ENCODE measurements at places on chromosomes 4 and X.

DNA sequence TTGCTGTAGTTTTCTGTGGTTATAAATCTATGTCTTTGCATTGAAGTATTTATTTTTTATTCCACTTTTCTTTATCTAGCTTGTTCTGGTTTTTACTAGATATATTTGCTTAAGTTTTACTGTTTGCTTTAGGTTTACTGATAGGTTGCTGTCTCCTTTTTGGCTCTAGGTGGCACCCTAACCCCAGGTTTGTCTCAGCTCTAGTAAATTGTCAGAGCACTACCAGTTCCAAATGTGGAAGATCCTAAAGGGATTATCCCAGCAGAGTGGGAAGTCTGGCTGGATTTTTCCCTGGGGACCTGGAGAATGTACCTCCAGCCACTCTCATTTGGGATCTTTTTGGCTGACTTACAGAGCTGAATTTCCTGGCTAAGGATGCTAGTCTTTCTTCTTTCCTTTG is 106.1 kb downstream of the PBDC1 start:
- DNase-seq = peak; percentile 33

GRCh38 chrX:37872303-37872655 is 24.9 kb upstream of the DYNLT3 start:
- no peak for DNase-seq

GRCh38 chrX:123339221-123339905 is 155.3 kb downstream of the GRIA3 start:
- DNase-seq = no peak

DNA sequence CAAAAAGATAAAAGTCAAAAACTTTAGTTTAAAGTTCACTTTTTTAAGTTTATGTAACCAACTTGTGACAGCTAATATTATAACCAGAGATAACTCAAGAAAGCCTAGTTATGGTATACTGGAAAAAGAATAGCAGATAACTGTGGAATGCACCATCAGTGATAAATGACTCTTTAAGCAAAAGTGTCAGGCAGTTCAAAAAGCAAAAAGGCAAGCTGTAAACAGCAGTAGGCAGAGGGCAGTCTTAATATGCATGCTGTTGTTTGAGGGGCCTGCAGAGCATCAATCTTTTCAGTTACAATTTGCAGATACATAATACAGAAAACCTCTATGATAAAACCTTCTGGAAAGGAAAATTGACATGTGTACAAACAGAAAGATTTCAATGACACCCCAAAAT is 81.8 kb upstream of the JADE1 start:
- DNase-seq = no peak

GRCh38 chrX:95330292-95330691 is 1354.3 kb upstream of the DIAPH2 start:
- DNase-seq = no peak

GRCh38 chr4:25160714-25161592 is 704 bp upstream of the SEPSECS start:
- DNase-seq = no peak

- no peak for DNase-seq
These were observed 1.5 kb upstream of the IL13RA2 start for GRCh38 chrX:115018944-115019343.

GRCh38 chr4:42371305-42372252 is 25.7 kb upstream of the SHISA3 start:
- peak; percentile 91 for DNase-seq

GRCh38 chrX:127726227-127726626 is 326.0 kb downstream of the ACTRT1 start:
- DNase-seq = no peak

- DNase-seq = no peak
These were observed 246.8 kb downstream of the QDPR start for GRCh38 chr4:17265139-17265538.

DNA sequence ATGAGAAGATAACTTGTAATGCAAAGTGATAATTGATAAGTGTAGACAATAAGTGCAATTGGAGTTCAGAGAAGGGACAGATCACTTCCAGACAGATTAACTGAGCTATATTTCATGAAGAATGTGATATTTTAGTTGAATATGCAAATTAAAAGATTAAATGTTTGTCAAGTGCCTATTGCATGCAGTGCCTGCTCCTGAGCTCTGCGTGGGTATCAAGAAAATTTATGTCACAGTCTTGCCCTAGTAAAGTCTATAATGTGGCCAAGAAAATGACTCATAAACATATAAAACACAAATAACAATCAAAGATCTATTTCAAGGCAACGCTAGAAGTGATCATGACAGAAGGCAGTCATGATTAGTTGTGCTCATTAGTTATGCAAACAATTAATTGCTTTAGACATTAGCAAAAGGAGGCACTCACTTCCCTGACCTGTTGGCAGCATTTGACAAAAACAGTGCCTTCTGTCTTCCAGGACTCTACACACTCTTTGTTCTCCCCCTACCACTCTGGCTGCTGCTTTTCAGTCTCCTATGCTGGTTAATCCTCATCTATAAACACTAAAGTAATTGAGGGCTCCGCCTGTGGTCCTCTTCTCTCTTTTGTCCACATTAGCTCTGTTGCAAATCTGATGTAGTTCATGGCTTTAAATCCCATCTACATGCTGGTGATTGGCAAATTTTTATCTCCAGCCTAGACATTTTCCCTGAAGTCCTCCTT is 47.7 kb downstream of the ARHGEF38 start:
- DNase-seq = no peak

DNA sequence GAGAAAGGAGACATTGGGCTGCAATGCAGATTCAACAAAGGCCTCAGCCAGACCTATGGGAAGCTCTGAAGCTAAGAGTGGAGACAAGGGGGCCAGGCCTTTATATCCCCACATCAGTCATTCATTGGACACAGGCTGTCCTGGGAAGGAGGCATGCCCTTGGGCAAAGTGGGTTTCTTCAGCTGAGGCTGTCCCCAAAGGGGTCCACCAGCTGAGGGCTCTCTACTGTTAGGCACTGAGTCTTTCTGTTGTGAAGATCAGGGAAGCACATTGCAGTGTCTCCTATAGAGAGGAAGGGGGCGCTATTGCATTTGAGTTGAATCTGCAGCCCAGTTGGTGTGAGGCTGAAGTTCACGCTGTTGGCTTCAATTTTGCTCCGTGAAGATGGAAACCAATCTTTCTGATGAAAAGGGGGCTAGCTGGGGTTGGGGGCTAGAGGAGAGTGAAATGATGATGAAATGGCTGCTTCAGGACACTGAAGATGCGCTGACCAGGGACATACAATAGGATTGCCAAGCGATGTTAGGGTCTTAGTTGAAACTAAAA is 48.0 kb downstream of the SLC25A5 start:
- DNase-seq = no peak

GRCh38 chr4:127656047-127656680 is 23.4 kb downstream of the INTU start:
- DNase-seq = no peak

DNA sequence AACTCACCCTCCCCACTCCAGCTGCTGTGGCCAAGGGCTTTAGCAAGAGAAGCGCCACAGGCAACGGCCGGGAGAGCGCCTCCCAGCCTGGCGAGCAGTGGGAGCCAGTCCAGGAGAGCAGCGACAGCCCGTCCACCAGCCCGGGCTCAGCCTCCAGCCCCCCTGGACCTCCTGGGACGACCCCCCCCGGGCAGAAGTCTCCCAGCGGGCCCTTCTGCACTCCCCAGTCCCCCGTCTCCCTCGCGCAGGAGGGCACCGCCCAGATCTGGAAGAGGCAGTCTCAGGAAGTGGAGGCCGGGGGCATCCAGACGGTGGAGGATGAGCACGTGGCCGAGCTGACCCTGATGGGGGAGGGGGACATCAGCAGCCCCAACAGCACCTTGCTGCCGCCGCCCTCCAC is 11.2 kb upstream of the HGFAC start:
- DNase-seq = no peak

- no peak for DNase-seq
These were observed 7.9 kb downstream of the MBTPS2 start for GRCh38 chrX:21847342-21847741.

- DNase-seq = no peak
These were observed 34.1 kb upstream of the MAN2B2 start for GRCh38 chr4:6540879-6541278.

DNA sequence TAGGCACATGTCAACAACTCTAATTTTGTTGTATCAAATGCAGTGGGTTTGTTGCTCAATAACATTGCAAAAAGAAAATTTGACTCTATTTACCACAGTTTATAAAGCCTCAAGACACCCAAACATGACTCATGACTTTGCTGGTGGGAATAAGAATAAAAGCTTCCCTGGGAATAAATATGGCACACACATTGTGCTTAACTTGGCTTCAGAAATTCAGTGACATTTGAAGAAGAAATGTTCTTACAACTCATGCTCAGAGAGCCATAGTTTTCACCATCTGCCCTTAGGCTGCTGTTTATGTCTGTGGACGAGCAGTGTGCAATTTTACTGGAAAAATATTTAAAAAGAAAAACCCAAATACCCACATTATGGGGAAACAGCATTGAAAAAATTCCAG is 60.9 kb downstream of the SPATA18 start:
- no peak for DNase-seq

- DNase-seq = no peak
These were observed 4.8 kb upstream of the PRSS12 start for GRCh38 chr4:118357601-118358000.

GRCh38 chr4:116839826-116840225 is 245.6 kb downstream of the TRAM1L1 start:
- no peak for DNase-seq

DNA sequence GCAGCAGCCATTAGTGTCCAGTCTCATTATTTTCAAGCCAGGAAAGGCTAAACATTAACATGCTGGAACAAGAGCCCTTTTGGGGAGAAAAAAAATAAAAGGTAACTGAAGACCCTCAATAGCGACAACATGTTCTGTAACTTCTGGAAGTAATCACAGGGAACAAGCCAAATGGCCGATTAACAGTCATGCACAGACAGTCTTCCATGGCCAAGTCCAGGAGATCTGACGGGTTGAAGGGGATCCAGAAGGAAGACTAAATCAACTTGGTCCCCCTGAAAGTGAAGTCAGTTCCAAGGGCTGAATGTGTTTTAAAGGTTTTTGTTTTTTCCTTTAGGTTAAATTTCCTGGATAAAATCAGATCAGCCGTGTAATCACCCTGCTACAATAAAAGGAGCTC is 52.5 kb downstream of the LNX1 start:
- peak; percentile 43 for DNase-seq

DNA sequence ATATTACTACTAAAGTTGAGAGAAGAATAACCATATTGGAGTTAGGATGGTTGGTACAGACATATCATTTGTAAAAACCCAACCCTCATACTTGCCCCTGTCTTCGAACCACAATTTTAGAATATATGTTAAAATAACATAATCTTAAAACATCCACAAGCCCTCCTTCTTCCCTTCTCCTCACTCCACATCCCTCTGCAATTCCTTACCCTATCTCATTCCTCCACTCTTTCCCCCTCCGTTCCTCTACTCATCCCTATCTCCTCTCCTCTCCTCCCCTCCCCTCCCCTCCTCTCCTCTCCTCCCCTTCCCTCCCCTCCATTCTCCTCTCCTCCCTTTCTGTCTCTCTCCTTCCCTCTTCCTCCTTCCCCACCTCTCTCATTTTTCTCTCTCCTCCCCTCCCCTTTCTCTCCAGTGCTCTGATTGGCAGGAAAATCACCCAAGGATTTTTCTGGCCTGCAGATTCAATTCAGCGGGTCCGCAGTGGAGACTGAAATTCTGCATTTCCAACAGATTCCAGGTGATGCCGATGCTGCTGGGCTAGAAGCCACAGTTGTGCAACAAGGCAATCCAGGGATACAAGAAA is 17.4 kb upstream of the ODAM start:
- DNase-seq = no peak

DNA sequence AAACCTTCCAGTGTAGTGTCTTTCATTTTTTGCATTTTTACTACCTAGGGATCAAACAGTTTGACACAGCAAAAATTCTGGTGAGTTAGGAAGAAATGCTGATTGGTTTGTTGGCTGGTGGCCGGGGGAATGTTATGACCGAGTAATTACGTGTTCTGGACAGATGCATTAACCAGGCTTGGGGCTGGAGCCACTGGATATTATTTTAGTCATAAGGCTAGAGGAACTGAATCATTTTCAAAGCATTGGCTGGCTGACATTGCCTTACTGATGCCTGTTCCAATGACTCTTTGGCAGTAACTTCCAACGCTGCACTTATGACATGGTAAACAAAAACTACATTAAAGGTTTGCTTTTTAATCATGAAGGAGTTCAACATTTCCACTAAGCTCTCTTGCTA is 84.6 kb downstream of the FBXO8 start:
- no peak for DNase-seq

- DNase-seq = peak; percentile 70
These were observed 78.7 kb upstream of the ZNF518B start for GRCh38 chr4:10535912-10536311.

DNA sequence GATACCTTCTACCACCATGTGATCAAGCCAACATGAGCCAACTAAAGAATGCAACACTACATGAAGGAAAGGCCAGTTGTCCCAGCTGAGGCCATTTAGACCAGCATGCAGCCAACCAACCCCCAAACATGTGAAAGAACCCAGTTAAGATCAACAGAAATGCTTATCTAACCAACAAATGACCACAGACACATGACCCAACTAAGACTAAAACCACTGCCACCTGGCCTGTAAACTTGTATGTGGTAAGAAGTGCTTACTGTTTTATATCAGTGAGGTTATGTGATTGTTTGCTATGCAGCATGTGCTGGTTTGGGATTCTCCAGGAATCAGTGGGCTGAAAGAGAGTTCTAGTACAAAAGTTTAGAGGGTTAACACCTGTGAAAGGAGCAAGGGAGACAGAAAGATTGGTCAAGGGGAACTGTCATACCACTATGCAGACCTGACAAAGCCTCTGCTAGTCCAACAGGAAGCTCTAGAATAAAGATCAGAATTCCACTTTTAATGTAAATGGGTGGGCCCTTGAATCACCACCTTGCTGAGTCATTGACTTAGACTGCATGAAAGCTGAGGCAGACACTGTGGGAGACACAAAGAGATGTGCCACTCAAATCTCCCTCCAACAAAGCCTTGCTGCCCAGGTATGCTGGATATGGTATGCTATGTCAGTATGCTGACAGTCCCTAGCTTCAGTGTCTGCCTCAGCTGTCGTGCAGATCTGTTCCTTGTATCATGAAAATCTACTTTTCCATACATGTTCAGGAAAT is 6.1 kb upstream of the SH3D19 start:
- DNase-seq = no peak

DNA sequence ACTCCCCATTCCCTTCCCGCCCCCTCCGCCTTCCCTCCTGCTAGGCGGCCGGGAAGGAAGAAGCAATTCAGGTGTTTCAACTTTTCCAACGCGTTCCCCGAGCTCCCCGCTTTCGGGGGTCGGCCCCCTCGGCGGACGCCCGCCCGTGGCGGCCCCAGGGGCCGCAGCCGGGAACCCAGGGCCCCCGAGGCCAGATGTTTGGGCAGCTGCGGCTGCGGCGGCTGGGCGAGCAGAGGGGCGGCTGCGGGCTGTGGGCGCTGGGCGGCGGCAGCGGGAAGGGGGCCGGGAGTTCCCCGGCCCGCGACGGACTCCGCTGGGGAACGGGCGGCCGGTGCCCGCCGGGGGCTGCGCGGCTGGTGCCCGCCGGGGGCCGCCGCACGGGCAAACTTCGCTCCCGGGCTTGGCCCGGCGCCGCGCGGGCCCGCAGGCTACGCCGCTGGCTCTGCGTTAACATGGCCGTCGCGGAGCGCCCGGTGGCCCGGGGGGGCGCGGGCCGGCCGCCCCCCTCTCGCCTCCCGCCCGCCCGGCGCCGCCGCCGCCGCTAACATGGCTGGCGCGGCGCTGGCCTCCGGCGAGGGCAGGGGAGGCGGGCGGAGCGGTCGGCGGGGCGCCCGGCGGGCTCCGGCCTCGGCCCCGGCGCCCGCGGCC is 510 bp downstream of the HMGB3 start:
- DNase-seq = no peak
